ENCODE measurements at places on chromosomes 12 and 14. TPM values are rescaled to one million over a fixed set of nuclear protein-coding genes. Genes with fewer than 3 reads are reported as not detected.
A peak's percentile ranks its signal among the peaks of the same experiment; 100 is the strongest.

Gene NINJ2
- total RNA-seq: not detected

Gene MDGA2
- 2.6 TPM for total RNA-seq

Gene C12orf54
- not detected for total RNA-seq

Gene OAS1
- 5.1 TPM for total RNA-seq

Gene ZNF705A
- total RNA-seq: not detected

Gene SYNDIG1L
- not detected for total RNA-seq

Gene SLC39A2
- not detected for total RNA-seq

- peak; percentile 65 for DNase-seq
Observed at GRCh38 chr14:22849212-22849819, 12.9 kb downstream of the MMP14 start.

DNA sequence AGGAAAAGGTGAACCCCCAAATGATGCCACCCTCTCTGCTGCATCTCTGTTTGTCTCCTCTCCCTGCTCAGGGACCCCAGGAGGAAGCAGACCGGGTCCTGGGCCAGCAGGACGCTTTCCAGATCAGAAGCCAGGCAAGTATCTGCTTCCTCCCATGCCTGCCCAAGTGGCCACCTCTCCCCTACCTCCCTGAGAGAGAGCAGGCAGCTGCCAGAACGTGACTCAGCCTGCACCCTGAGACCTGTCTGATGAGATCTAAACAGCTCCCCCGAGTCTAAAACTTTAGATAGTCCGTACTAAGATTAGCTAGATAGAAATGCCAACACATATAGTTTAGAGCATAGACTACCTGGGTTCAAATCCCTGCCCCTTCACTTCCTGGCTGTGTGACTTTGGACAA, 31.2 kb upstream of the OAS1 start:
- DNase-seq: peak; percentile 44

- no peak for DNase-seq
Observed at GRCh38 chr14:105358140-105358846, 40.0 kb upstream of the TEX22 start.

DNA sequence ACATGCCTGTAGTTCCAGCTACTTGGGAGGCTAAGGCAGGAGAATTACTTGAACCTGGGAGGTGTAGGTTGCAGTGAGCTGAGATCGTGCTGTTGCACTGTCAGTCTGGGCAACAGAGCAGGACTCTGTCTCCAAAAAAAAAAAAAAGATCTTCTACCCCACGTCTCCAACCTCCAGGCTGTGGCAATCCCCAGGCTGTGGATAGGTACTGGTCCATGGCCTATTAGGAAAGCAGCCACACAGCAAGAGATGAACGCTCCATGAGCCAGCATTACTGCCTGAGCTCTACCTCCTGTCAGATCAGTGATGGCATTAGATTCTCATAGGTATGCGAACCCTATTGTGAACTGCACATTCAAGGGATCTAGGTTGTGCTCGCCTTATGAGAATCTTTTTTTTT, 6.1 kb upstream of the PTGES3 start:
- no peak for DNase-seq

DNA sequence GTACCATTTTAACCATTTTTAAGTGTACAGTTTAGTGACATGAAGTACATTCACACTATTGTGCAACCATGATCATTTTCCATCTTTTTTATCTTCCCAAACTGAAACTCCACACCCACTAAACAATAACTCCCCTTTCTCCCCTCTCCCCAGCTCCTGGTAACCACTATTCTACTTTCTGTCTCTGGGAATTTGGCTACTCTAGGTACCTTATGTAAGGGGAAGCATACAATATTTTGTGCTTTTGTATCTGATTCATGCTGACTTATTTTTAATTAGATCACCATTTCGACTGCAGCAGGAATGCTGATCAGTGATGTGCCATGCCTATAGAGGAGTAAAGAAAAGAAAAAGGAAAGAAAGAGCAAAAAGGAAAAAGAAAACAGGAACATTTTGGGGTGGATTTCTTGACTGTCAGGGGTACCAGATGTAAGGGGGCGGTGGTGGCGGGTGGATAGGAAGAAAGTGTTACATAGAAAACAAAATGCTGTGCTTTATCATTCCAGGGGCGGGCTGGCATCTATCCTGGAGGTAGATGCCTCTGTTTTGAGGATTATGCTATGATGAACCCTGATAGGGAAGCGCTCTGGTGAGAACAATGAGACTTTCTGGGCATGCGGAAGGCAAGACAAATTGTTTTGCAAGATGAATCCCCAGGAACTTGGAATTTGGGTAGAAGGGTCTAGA, 45.2 kb upstream of the CTDSP2 start:
- no peak for DNase-seq

GRCh38 chr14:96383445-96383844, 8.5 kb upstream of the AK7 start:
- no peak for DNase-seq

- no peak for DNase-seq
Observed at GRCh38 chr14:35369701-35370191, 34.8 kb downstream of the NFKBIA start.
